ENCODE measurements at places on chromosomes 11 and 22.

DNA sequence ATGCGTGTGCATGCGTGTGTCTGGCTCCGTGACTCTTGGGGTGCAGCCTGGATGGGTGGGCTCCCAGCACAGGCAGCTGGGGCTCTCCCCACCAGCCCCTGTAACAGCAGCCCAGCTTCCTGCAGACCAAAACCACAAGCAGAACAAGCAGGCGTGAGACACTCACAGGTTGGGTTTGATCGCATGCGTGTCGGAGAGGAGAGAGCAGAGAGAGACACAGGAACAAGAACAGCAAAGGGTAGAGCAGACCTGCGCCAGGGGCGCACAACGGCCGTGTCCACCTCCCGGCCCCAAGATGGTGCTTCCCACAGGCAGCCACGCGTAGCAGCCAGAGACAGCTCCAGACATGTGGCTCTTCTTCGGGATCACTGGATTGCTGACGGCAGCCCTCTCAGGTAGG, at the start of gene CD6:
TSS of gene CD6 (plus strand) at position 161 of the 400 bp plus-strand sequence. CDS start at position 347, 186 bp downstream.
- no peak for DNase-seq

DNA sequence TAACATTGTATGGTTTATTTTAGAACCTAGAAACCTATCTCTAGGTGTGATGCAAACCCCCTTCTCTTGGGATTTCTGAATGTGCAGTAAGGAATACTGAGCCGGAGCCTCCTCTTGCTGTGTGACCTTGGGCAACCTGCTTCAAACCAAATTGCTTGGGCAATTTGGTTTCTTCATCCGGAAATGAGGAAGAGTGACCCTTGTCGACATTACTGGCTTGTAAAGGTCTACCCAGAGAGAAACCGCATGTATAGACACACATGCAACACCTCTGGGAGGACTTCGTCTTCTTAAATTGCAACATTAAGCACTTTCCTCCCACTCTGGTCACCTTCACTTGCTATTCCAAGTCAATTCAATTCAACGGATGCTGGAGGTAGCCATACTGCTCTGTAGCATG, 19.6 kb upstream of the TP53I11 start:
- no peak for DNase-seq

- no peak for DNase-seq
Observed at GRCh38 chr11:15526859-15527450, 412.2 kb downstream of the INSC start.

DNA sequence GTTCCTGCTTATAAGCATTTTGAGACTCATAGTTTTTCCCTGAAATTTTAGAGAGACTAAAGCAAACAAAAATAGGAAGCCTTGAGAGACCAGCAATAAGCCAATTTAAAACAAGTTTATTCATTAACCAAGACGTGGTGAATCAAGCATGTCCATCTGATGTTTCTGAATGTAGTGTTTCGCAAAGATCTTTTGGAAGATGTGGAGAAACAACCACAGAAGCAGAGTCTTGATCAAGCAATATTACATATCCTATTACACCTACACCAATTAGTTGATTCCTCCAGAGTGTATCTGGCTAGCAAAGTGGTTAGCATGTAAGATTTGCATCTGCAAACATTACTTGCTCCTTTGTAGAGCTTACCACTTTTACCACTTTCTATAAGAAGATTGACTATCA, at the start of gene OVCH2:
TSS of gene OVCH2 (minus strand) at position 101 of the 400 bp plus-strand sequence. CDS start at position 18, 83 bp downstream.
- DNase-seq, result no peak

DNA sequence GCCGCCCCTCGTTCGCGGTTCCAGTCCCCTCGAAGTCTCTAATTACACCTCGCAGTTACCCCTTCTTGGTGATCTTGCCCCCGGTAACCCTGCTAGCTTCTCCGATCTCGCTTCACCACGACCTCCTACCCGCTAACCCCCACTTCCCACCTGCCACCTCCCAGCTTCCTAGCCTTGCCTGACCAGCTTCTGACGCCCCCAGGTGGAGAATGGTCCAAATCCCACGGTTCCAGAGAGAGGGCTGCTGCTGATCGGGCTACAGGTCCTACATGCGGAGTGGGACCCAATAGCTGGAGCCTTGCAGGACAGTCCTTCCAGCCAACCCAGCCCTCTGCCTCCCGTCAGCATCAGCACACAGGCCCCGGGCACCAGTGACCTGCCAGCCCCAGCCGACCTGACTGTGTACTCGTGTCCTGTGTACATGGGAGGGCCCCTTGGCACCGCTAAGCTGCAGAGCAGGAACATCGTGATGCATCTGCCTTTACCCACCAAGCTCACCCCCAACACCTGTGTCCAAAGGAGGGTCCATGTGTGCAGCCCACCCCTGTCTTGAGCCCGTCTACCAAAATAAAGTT, 31.9 kb downstream of the RRP8 start:
- no peak for DNase-seq

- DNase-seq, result no peak
Observed at GRCh38 chr11:124878759-124879492, 13.7 kb downstream of the ROBO3 start.
